Inflammatory macrophage treated with lipopolysaccharide for 1 hour (primary cell): ENCODE measurements at places on chromosomes 4 and X.

DNA sequence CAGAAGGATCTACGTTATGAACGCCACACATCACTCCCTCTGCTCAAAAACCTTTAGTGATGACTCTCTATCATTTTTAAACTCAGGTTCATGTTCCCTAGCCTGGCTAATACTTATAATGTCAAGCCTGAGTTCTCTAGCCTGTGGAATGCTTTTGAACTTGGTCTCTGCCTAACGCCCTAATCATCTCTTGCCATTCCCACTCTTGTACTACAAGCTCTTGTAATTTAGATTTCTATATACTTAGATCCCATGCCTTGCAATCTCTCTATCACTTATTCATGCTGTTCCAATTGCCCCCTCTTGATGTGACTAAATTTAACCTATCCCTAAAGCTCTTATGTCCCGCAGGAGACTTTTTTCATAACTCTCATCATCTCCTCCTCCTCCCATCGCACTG is 40.3 kb downstream of the SLC4A4 start:
- no peak for DNase-seq

- DNase-seq: no peak
These were observed 6.9 kb downstream of the SORCS2 start for GRCh38 chr4:7199129-7199725.

- peak; percentile 2 for DNase-seq
These were observed 49.6 kb downstream of the MAP7D2 start for GRCh38 chrX:20066968-20067708.

- no peak for DNase-seq
These were observed 2.3 kb upstream of the NR3C2 start for GRCh38 chr4:148444296-148445070.
